ENCODE measurements at places on chromosomes 12 and 14.

DNA sequence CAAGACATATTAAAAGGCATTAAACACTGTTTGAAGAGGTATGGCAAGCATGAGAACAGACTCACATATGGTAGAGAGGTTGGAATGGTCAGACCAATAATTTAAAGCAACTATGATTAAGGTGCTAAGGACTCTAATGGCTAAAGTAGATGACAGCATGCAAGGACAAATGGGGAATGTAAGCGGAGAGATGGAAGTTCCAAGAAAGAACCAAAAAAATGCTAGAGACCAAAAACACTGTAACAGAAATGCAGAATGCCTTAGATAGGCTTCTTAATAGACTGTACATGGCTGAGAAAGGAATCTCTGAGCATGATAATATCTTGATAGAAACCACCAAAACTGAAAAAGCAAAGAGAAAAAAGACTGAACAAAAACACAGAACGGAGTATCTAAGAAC is 77.4 kb downstream of the RIN3 start:
- peak; percentile 45 for DNase-seq

DNA sequence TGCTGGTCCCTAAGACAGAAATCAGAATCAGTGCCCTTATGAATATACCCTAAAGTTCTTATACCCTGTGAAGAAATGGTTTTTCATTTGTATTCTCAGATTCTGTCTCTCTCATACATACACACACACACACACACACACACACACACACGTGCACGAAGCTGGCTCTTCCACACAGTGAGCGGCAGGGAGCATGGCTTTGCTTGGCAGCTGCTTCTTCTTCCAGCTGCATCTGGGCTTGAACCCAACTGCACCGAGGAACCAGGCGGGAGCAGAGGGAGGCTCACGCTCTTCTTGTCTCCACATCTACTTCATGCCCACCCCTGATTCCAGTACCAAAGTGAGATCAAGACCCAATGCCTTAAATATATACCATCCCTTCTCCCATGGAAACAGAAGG is 19.4 kb downstream of the GRIN2B start:
- DNase-seq: no peak

GRCh38 chr12:62438098-62438692 is 28.4 kb upstream of the MON2 start:
- peak; percentile 54 for DNase-seq

GRCh38 chr12:32303174-32303549 is 96.2 kb upstream of the FGD4 start:
- peak; percentile 28 for DNase-seq

GRCh38 chr12:42496886-42497285 is 92.7 kb downstream of the PRICKLE1 start:
- DNase-seq: no peak

GRCh38 chr14:89724628-89724960 is 229.9 kb downstream of the EFCAB11 start:
- DNase-seq: peak; percentile 5

DNA sequence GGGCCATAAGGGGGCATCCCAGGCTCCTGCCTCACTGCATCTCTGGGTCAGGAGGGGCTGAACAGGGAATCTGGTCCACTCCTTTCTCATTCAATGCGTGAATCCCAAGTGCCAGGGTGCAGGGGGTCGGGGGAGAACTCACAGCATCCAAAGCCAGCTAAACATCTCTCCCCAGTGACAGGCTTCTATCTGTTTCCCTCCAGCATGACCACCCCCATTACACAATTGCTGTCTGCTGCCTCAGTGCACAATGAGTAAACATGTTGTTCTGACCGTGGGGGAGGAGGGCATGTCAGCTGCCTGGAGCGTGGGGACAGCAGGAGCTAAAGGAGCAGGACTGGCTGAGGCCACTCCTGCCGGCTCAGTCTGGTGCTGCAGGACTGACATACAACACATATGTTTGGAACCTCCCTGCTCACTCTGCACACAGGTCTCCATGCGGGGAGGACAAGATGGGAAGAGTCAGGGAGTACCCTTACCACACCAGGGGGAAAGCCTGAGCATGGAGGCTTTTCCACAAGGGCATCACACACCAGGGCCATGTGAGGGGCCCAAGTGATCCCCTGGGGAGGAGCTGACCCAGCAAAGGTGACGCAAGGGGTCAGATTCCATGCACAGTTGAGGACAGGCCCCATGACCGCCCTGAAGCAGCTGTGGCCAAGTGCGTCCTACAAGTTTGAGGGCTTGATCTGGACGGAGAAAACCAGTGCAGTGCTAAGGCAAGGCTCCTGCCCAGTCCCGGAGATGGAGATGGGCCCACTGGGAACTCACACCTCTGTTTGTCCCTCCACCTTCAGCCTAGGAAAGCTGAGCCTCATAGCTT is 1.4 kb downstream of the TNS2 start:
- peak; percentile 74 for DNase-seq

GRCh38 chr12:114662512-114663177 is 21.3 kb downstream of the TBX3 start:
- peak; percentile 80 for DNase-seq

GRCh38 chr12:30533558-30534265 is 162.0 kb downstream of the IPO8 start:
- no peak for DNase-seq

- no peak for DNase-seq
These were observed 15.7 kb upstream of the PHETA1 start for GRCh38 chr12:111384596-111384995.

GRCh38 chr14:104678346-104678745 is 11.1 kb upstream of the INF2 start:
- peak; percentile 25 for DNase-seq

GRCh38 chr12:65948320-65949008 is 124.2 kb downstream of the HMGA2 start:
- peak; percentile 95 for DNase-seq

DNA sequence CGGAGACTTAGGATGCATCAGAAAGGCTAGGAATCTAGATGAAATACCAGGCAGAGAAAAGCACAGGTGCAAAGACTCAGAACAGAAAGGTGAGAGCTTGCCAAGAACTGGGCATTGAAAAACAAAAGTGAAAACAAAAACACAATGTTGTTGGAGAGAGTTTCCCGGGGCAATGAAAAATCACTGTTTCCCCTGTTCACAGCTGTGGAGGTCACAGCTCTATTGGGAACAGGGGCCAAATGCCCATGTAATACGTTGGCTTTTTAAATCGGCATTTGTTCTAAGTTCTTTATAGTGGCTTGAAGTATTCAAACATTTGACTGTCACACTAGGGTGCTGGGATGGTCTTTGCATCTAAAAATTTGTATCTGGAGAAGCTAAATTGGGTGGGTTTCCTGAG is 108.3 kb downstream of the SLC15A4 start:
- no peak for DNase-seq

- no peak for DNase-seq
These were observed 12.4 kb downstream of the ANKRD9 start for GRCh38 chr14:102496958-102497744.

DNA sequence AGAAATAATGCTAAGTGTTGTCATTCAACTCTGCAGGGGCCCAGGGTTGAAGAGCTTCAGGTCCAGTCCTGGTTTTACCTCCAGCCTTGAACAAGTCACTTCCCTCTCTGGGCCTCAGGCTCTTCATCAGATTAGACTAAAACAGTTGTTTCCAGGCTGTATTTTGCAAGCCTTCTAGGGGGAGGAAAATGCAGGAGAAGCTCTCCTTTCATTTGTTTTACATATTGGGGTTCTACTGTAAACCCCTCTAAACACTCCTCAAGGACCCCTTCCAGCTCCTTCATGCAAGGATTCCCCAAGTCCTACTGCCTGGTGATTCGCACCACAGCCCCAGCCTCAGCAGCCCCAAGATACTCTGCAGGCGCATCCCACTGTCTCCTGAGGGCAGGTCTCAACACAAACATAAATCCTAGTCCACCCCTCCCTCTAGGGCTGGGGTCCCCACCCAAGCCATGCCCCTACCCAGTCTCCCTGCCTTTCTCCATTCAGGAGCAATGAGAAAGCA is 2.7 kb downstream of the SDR9C7 start:
- DNase-seq: peak; percentile 71
